ENCODE measurements at places on chromosomes 4 and X. TPM values are rescaled to one million over a fixed set of nuclear protein-coding genes. Genes with fewer than 3 reads are reported as not detected.

GRCh38 chr4:89906316-89906715 is 11.7 kb downstream of the MMRN1 start:
- no peak for DNase-seq

GRCh38 chrX:98380556-98380955 is 1496.8 kb downstream of the RPA4 start:
- DNase-seq: no peak

The HPGDS gene
- 0.86 TPM for total RNA-seq

DNA sequence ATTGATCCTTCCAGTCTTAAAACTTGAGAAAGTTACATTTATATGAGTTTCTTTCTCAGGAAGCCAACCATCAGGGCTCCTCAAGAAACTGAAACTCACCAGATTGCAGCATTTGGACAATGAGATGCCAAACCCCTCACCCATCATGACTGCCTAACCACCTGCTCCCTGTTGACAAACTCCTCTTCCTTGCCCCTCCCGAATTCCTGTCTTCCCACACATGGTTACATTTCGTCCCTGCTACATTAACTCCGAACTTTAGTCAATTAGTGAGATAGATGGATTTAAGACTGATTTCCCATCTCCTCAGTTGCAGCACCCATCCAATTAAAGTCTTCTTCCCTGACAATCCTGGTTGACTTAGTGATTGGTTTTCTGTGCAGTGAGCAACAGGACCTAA is 118.7 kb downstream of the ZNF330 start:
- no peak for DNase-seq

The CDS1 gene
- 34.1 TPM for total RNA-seq

GRCh38 chr4:3526456-3526855 is 5.8 kb downstream of the LRPAP1 start:
- DNase-seq: peak; percentile 80

DNA sequence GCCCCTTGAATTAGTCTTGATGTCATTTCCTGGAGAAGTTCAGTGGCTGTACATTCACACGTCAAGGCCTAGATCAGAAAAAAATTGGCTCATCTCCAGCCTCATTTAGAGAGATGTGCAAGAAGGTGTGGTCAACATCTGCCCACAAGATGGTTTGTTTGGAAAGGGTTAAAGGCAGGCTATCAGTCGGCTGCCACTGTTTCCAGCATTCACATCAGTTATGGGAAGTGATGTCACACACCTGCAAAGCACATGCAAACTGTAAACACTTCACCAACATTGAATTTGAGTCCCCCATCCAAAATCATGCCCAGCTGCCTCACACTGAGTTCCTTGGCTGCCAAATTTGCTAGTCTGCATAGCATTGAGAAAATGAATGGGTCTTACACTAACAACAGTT is 498.3 kb upstream of the INTU start:
- DNase-seq: no peak

The USP9X gene
- 53.4 TPM for total RNA-seq

- no peak for DNase-seq
These were observed 116.7 kb downstream of the KLHL8 start for GRCh38 chr4:87103691-87104187.

The PLA2G12A gene
- total RNA-seq: 14.7 TPM

The TMEM33 gene
- 45.2 TPM for total RNA-seq

The SHOX gene
- total RNA-seq: not detected
